AG10803 (cell line): ENCODE measurements at places on chromosomes 13 and 19.
A peak's percentile ranks its signal among the peaks of the same experiment; 100 is the strongest.

DNA sequence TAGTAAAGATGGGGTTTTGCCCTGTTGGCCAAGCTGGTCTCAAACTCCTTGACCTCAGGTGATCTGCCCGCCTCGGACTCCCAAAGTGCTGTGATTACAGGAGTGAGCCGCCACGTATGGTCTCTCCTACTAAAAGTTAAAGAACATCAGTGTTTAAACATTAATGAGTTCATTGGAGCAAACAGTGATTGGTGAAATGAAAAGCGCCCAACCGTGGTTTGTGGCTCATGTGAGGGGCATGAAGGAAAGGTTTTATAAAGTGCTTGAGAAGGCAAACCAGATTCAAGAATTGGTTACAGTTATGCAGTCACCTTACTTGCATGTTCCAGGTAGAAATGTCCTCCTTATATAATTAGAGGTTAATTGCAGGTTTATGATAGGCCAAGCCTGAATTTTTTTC is 109.5 kb downstream of the ZNF675 start:
- no peak for DNase-seq

- DNase-seq, result no peak
Observed at GRCh38 chr13:105599477-105600037, 935.9 kb downstream of the EFNB2 start.

- no peak for DNase-seq
Observed at GRCh38 chr19:56814656-56815055, 25.9 kb downstream of the PEG3 start.

GRCh38 chr19:51779703-51780102 is 15.3 kb upstream of the FPR3 start:
- DNase-seq, result no peak

GRCh38 chr19:35637165-35637564 is 4.4 kb upstream of the ETV2 start:
- DNase-seq, result no peak

DNA sequence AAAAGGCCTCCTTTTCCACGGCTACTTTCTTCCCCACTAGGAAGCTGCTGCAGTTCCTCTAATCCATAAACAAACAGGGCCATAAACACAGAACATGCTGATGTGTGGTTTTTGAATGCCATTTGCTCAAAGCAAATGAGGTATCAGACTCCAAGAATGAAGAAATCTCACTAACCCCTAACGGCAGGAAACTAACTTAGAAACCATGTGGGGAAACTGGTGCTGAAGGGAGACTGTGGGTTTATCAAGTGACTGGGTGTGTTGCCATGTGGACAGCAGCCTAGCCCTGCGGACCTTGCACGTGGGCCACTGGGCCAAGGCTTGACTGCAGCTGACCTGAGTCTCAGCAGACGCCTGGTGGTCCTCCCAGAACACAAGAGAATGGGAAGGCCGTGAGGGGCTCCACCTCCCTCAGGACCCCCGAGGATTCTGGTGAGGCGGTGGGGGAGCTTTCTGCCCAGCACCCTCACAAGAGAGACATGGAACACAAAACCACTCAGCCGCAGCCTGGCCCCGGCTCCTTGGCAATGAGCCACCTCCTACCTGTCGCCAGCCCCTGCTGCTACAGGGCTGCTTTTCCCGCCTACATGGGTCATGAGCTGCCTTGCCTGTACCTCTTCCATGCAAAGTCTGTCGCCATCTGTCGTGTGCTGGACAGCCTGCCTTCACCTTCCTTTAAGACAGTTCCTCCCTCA is 10.6 kb downstream of the SLC15A1 start:
- peak; percentile 55 for DNase-seq

- peak; percentile 70 for DNase-seq
Observed at GRCh38 chr19:15337202-15337601, 4.9 kb upstream of the BRD4 start.

DNA sequence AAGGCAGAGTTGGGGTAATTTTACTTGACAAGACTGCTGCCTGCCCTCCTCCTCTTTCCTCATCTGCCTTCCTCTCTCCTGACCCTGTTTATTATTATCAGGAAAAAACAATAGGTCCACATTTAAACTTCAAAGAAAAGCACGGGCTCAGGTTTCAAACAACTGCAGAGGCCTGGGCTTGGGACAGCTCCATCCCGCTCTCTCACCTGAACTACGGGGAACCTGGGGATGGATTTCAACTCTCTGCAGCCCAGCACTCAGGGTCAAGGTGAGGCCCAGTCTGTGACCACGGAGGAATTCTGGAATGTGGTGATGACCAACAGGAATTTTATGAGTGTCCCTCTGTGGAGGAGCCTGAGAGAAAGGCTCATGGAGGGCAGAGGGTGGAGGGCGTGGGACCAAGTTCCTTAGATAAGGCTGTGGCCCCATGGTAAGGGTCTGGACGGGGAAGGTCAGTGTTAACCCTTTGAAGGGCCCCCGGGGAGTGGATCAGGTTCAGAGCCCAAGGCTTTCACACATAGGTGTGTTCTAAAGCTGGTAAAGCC is 220.8 kb upstream of the MAB21L1 start:
- DNase-seq, result peak; percentile 34

- DNase-seq, result no peak
Observed at GRCh38 chr13:98103942-98104880, 38.7 kb upstream of the FARP1 start.

DNA sequence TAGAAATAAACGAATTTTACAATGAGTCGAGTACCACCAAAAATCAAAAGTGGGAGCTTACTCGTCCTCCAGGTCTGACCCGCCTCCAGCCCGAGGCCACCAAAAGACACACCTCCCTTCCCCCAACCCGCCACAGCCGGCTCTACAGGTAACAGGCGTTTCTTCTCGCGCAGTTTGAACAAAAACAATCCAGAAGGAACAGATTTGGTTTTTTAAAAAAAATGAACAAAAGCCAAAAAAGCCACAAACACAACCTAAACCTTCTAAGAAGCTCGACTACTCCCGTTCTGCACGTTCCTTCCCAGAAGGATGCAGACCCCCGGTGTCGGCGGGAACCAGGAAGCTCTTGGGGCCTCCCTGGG is 671 bp downstream of the ZDHHC20 start:
- no peak for DNase-seq

DNA sequence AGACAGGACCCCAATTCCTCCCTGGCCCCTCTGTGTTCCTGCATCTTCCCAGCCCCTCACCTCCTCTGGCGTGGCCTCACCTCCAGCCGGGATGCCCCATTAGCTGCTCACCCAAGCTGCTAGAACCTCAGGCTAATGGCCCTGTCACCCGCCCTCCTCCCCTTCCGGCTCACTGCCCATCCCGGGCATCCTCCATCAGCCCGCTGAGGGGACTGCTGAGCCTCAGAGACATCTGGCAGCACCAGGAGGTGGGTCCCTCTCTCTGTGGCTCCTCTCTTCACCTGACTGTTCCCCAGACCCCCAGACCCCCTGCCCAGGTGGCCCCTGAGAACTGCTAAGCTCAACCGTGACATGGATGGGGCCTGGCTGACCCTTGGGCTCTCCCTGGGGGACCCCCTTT is 2.9 kb downstream of the FFAR1 start:
- no peak for DNase-seq

DNA sequence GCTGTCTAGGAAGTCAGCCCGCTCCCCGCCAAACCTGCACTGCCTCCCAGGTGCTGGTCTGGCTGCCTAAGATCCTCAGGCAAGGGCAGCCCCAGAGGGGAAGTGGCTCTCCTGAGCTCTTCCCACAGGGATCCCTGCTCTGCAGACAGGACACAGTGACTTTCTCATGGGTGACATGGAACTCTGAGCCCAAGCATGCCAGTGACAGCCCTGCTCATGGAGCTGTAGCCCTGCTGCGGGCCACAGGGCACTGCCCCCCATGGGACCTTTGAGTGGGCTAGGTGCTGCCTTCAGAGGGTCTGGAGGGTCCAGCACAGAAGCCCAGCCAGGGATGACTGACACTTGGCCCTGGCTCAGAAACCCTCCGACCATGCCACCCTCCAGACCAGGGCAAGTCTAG is 109.1 kb downstream of the TUBA3C start:
- no peak for DNase-seq

- no peak for DNase-seq
Observed at GRCh38 chr19:3365093-3365835, 1.1 kb upstream of the NFIC start.

GRCh38 chr19:1032264-1032867 is 6.0 kb downstream of the CNN2 start:
- no peak for DNase-seq

GRCh38 chr19:45514376-45515051 is 7.2 kb downstream of the VASP start:
- no peak for DNase-seq

- DNase-seq, result no peak
Observed at GRCh38 chr19:46514589-46515289, 19.1 kb upstream of the PNMA8B start.

GRCh38 chr13:36945078-36945477 is 25.0 kb upstream of the SMAD9 start:
- no peak for DNase-seq
